ENCODE measurements at places on chromosomes 1 and 21.

DNA sequence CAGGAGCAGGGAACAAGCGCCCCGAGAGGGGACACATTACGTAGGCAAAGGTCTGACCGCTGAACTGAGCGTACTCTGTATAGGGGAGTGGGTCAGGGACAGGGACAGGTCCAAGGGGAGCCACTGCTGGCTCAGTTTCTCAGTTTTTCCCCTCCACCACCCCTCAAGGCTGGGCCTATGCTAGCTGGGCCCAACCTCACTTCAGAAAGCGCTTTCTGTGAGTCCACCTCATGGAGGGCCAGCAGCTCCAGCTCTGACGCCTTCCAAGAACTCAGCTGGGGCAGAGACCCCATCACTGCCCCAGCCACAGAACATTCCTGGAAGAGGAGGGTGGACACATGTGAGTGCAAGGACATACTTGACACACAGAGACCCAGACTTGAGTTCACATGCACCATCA lies 242.0 kb downstream of the FOXD2 start:
- no peak for DNase-seq

DNA sequence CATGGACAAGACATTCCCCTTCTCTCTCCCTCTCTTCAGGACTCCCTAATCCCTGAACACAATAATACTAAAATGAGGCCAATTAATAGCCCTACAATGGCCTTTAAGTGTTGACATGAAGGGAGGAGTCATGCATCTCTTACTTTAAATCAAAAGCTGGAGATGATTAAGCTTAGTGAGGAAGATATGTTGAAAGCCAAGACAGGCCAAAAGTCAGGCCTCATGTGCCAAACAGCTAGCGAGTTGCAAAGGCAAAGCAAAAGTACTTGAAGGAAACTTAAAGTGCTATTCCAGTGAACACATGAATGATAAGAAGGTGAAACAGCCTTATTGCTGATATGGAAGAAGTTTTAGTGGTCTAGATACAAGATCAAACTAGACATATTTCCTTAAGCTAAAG lies 49.5 kb upstream of the CD46 start:
- no peak for DNase-seq

DNA sequence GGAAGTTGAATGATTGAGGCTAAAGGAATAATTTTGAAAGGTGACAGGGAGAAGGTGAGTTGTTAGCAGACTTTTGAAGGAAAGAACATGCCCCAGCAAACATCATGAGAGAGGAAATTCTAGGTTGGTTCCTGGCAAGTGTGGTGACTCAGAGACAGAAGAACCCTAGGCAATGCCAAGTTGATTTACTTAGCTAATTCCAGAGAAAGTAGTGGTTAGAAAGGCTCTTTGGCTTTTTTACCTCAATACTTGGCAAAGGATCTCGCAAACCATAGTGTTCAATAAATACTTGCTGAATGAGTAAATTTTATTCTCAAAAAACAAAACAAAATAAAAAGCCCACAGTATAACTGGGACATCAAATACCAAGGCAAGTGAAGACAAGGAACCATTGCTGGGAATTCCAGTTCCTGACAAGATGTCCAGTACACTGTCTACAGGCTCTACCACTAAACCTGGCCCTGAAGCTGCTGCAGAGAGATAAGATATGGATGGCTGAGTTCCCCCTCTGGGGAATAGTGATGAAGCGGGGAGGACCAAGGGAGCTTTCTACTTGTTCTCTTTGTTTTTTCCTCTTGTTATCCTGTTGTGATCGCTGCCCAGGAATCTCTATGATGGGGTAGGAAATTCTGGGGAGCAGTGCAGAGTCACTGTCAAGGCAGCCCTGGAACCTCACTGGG lies 48.2 kb downstream of the IL12RB2 start:
- no peak for DNase-seq

DNA sequence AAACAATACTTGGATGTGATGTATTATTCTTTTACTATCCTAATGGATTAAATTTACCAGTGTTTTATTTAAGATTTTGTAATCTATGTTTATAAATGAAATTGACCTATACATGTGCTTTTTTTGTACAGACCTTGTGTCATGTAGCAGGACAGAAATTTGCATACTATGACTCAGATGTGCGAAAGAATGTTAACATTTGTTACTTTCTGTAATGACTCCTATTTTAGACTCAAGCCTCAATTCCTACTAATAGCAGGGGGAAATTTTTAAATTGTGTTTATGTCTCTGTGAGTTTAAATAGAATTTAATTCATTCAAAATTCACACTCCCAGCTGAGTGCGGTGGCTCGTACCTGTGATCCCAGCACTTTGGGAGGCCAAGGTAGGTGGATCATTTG lies 21.8 kb upstream of the RIMKLA start:
- DNase-seq, result no peak

DNA sequence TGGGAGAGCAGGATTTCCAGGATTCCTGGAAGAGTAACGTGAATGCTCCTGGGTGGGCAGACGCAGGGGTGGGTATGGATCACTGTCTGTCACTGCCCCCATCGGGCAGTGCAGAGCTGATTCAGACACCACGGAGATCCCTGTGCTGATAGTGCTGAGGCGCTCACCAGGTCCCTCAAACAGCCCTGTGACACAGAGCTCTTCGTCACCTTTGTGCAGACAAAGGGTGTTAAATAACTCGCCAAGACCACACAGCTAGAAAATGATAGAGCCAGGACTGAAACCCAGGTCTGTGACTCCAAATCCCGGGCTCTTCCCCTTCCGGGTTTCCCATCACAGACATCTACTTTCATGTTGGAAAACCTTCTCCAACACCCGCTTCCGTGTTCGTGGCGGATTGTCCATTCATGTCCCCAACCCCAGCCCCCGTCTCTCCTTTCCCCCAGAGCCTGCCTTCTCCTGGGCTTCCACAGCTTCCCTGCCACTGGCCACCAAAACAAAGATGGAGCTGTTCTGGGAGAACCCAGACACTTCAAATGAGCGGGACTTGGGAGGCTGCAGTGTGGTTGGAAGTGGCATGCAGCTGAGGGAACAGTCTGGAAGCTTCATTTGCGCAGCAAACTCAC lies 2.6 kb downstream of the EFHD2 start:
- DNase-seq, result no peak

GRCh38 chr1:202553560-202554038 lies 156.7 kb downstream of the SYT2 start:
- DNase-seq, result peak; percentile 26

DNA sequence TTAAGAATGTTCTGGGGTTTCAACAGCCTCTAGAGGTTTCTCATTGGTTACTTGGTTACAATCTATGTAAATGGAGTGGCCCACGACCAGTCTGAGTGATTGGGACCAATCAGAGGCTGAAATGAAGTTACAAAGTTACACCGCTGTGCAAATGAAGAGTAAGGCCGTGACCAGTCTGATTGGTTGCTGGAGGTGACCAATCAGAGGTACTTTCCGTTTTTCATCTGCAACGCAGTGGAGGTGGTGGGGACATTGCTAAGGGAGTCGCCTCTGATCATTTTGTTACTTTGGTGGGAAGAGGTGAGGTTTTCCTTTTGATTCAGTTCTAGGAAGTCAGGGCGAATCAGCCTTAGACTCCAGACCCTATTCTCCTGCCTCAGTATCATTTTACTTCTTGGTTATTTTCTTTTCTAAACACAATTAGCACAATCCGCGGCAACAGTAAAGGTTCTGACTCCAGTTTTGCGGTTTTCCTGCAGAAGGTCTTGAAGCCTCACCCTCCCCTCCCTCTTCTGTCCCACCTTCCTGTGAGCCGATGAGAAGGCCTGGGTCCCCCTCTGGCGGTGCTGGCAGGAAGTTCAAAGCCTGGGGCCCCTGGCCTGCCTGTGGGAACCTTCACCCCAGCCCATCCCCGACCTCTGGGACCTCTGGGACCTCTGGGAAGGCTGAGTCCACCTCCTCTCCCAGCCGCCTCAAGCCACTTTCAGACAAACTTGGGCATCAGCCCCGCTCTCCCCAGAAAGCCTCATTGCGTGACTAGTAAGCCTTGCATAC lies 38.7 kb upstream of the TTC34 start:
- DNase-seq, result no peak

DNA sequence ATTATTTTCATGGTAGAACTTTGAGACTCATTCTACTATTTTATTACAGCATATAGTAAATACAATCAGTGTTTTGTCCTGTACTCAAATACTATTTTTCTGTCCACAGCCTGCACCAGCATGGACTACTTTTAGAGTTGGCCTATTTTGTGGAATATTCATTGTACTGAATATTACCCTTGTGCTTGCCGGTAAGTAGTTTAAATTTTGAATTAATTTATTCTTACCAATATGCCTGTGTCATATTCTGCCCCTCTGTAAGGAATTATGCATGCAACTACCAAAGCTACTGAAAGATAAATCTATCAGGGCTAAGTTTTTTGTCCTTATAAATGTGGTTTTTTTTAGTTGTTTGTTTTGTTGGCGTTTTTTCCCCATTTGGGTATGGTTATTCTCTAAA lies 101.4 kb upstream of the KIAA1614 start:
- no peak for DNase-seq

DNA sequence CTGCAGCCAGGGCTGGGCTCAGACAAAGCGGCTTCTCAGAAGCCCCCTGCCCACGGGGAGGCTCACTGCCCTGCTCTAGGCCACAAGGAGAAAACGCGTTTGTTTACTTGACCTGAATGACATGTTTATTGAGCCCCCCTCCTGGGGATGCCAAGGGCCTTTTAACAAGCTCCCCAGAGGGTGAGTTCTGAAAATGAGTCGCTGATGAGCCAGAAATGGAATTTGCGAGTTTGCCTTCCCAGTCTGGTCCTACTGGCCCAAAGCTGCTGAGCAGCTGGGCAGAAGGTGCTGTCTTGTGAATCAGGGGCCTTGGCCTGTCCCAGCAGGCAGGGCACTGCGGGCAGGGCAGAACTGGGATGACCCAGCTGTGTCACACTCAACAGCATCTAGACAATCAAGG lies 120.6 kb downstream of the SYF2 start:
- no peak for DNase-seq

Data from germinal center (tissue), 1 donor.